ENCODE measurements at places on chromosomes 1 and 21.

DNA sequence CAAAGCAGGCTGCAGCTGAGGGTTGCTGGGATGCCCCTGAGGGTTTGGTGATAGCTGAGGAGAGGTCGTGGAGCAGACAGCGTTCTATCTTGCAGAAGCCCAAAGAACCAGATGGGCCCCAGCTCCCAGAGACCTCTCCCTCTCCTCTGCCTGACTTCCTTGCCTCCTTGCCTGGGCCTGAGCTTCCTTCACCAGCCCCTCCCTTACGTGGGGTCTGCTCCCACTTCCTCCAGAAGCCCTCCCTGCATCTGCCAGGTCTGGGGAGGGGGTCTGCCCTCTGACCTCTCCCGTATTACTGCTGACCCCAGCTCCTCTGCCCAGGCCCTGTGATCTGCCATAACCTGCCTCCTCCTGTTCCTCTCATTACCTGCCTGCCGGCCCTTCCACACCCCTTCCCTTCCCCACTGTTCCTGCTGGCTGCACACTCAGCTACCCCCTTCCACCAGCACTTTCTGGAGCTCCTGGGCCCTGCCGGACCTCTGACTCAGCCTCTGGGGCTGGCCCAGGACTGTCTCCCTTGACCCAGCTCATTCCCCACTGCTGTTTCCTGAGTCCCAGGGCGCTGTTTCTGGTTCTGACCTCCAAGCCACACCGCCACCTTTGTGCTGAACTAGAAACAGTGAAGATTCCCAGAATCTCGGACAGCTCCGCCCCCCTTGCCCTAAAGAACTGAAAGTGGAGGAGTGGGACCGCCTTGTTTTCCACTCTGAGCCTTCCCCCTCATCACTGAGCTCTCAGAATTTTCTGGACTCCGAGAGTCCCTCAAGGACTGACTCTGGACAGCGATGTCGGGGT lies 237.7 kb upstream of the C1orf174 start:
- no peak for DNase-seq

DNA sequence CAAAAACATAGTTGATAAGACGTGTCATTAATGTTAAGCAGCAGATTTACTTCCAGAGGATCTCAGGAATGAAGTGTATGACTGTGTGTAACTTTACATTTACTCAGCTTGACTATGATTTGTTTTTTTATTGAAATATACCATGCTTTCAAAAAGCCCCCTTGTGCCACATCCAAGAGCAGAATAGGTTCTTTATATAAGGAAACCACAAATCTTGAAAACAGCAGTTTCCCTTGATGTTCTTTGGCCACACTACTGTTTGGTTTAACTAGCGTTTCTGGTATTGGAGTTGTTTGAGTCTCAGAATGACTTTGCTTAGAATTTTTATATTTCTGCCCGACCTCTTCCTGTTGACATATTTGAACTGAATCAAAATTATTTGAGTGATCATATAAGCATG lies 25.0 kb downstream of the LRRC8C start:
- DNase-seq, result no peak

GRCh38 chr1:31891280-31891679 lies 46.9 kb downstream of the PTP4A2 start:
- DNase-seq, result no peak

DNA sequence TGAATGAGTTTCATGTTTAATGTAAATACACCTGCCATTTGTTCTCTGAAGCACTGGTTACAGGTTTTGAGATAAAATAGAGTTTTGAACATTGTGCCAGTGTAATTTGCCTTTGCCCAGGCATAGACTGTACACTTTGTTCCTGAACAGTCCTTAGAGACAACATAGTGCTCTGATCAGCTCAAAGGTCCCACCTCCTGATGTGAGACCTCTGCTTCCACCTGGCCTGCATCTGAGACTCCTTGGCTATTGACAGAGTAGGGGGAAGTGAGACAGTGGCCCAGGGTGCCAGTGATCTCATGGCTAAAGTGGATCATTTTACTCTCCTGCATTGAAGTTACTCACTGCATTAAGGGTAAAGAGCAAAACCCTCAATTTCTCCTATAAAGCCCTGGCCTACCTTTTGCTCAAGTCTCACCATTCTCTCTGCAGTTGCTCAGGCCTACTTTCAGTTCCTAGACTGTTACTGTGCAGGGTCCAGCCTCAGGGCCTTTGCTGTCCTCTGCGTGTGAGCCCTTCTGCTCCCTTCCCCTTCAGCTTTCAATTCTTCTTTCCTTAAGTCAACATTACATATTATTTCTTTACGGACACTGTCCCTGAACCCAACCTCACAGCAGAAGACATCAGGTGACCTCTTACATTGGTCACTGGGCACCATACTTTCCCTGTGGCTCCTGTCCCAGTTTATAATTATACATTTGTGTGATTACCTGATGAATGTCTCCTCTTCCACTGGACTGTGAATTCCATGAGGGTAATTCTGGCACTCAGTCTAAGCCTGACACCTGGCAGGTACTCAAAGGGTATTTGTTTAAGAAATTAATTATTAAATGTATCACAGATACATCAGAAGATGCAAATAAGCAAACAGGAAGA lies 142.9 kb downstream of the ROR1 start:
- no peak for DNase-seq

- DNase-seq, result no peak
Measured at GRCh38 chr1:231896806-231897205, 270.2 kb downstream of the DISC1 start.

DNA sequence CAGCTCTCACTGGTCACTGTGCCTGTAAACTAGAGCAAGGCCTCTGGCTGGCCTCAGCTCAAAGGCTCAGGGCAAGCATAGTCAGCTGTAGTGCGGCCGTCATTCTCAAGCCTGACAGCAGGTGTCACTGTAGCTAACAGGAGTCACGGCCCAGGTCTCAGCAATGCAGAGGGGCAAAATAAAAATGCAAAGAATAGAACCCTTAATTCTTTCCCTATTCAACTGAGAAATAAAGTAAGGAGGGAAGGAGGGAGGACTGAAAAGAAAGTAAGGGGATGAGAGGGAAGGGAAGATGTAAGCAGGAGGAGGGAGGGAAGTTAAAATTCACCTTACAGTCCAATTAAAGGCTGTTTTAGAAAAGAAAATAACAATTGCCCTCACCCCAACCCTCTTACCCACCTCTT lies 106.1 kb downstream of the KIAA0319L start:
- DNase-seq, result peak; percentile 83

- DNase-seq, result no peak
Measured at GRCh38 chr1:227532019-227532619, 31.2 kb upstream of the ZNF678 start.

DNA sequence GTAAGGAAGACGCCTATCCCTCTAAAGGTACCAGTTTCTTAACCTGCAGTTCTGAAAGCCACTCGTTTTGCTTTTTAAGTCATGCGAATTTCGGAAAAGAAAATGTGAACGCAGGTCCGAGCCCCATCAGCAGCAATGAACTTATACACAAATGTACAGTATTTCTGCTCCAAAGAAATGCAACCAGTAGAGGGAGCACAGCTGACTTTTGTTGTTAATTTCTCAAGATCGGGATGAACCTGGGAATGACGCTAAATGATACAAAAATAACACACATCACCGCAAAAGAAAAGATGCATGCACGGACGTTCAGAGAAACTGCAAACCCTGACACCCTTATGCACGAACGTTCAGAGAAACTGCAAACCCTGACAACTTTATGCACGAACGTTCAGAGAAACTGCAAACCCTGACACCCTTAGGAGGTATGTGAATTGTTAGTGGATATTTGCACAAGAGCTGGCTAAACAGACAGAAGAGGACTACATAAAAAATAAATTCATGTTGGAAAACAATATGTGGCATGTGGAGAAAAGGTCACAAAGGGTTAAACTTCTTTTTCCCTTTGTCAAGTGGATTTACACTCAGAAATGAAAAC lies 3.5 kb upstream of the TIAM1 start:
- peak; percentile 20 for DNase-seq

DNA sequence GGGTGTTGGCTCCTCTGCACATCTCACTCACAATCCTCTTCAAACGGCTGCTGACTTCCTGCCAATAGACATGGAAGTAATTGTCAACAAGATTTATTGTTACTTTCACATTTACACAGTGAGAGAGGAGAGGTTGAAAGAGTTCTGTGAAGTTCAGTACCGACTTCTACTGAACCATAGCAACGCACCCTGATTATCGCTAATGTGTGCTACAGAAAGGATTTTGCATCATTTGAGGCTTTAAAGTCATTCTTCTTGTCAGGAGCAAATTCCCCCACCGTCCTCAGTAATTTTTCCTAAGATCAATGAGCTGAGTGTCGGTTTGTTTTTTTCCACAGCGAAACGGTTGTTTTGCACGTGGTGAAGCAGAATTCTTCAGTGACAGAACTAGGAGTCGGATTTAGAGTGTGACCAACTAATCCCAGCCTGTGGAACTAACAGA lies 361.0 kb downstream of the ADGRL2 start:
- peak; percentile 26 for DNase-seq

GRCh38 chr1:230274254-230274653 lies 151.9 kb downstream of the PGBD5 start:
- no peak for DNase-seq

DNA sequence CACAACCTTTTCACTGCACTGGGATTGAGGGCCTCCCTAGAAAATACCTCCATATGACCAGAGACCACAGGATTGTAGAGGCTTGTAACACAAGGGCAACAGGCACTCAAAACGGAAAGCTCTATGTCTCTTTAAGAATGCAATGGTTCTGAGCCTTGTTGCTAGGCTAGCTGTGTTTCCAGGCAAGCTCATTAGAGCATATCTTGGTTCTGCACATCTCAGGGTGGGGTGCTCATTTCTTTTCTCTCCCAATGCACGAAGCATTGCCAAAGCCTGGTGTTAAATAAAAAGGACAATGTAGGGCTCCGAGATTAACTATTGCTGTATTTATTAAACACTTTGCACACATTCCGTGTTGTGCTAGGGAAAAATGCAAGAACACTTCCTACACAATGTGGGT lies 315.9 kb downstream of the PRDM2 start:
- DNase-seq, result no peak

GRCh38 chr1:235351898-235352297 lies 15.3 kb upstream of the TBCE start:
- no peak for DNase-seq

DNA sequence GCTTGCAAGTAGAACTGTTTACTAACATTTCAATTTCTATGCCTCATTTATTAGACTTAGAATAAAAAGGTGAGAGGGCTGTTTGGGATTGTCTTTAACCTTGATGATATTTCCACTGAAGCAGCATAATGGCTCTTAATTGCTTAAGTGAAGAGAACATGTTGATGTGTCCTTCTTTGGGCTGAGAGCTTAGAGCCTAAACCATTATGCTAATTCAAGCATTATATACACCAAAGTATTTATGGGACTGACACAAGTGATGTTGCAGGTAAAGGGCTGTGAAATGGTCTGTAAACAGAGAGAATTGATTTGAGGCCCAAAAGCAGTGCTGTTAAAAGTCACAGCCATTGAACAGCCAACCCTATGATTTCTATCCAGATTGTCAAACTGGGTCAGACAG lies 113.9 kb downstream of the ATG4C start:
- no peak for DNase-seq

Data from suppressor macrophage (primary cell).